ENCODE measurements at places on chromosomes 2 and 18.

GRCh38 chr2:233056961-233057605 is 3.1 kb upstream of the INPP5D start:
- DNase-seq, result no peak

- DNase-seq, result no peak
Measured at GRCh38 chr2:47077442-47078117, 77.5 kb downstream of the STPG4 start.

DNA sequence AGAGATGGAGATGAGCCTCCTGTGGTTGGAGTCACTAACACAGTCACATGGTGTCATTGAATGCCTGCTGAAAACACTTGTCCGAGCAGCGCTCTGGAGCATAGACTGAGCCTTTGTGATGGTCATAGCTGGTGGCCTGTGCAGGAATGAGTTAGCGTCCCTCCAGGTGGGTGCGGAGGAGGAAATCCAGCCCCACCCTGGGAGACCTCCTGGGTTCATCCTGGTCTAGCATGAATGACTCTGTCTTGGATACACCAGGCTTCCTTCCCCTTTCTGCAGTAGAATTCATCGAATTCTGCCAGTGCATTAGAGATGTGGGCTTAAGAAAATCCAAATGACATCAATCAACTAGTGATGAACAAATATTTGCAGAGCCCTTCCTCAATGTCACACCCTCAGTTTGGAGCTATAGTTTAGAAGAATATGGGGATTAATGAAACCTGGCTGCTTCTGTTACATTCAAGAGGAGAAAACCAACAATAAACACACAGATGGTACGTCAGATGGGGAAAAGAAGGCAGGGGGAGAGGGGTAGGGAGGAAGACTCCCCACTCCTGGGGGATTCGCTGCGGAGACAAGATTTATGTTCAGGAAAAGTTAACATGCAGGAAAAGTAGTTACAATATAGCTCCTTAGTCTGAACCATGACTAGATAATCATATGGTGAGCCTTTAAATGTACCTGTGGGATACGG is 136.7 kb downstream of the DDX1 start:
- no peak for DNase-seq

DNA sequence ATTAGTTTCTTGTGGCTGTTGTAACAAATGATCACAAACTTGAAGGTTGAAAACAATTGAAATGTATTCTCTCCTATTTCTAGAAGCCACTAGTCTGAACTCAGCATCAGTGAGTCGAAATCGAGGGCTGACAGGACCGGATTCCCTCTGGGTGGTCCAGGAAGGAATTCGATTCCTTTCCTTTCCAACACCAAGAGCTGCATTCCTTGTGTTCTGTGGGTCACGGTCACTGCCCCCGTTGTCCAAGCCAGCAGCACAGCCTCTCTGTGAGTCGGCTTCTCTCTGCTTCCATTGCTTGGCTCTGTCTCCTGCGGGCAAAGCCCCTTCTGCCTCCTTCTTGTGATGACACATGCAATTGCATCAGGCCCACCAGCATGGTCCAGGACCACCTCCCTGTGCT is 67.3 kb downstream of the SMIM21 start:
- no peak for DNase-seq

DNA sequence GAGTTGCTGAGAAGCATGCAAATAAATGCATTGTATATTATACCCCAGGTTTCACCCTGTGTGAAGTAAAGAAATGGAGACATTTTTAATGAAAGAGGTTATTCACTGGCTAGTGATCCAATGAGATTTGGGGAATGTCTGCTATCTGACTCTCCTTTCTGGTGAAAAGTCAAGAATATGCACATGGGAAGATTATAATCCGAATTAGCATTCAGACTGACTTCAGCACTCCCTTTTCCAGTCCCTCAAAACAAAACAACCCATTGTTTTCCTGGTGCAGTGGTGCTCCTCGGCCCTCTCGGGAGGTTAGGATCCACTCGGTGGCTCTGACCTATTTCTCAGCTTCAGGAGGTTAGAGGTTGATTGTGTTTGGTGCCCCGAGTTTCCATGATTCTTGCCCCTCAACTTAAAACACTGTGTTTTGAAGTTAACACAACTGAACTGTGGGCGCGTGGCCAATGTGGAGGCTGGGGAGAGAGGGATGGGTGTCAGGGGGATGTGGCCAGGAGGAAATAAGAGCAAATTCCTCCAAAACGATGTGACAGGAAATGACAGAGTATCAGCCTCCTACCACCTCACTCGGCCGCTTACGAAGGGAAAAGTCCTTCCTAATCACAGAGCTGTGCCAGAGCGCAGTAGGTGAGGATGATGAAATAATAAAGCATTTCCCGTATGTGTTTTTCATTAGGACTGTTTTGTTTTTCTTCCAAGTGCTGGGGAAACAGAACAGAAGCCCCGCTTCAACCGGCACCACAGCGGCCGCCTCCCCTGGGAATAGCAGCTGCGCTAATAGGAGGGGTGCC is 440.1 kb downstream of the MTX2 start:
- no peak for DNase-seq

GRCh38 chr18:3758531-3758930 is 308.6 kb downstream of the TGIF1 start:
- no peak for DNase-seq

DNA sequence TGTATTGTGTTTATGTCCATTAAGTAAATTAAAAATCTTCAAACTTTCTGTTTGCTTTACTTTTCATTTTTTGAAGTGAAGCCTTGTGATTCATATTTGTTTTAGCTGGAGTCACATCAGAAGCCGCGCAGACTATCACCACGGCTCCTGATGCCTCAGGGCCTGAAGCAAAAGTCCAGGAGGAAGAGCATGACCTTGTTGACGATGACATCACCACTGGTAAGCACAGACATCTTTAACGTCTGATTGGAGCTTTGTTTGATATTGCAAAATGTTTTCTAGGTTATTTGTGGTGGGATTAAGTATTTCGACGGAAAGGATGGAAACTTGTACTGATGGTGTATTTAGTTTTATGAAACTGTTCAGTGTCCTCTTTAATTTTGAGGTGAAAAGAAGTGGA is 164.8 kb downstream of the WDR7 start:
- DNase-seq, result no peak

DNA sequence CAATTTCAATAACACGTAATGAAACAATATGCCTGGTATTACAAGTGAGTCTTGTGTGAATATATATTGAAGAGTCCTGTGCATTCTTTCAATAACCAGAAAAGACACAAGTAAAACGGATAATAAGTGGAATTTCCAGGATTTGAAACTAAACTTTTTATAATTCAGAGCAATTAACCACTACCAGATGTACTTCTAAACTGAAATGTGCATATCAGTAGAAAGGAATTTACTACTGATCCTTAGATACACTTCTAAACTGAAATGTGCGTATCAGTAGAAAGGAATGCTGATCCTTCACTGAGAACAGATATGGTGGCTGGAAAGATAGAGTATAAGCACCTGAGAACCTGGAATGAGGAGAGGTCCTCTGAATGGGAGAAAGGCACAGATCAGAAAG is 470.9 kb upstream of the SPHKAP start:
- no peak for DNase-seq

GRCh38 chr2:109419960-109420370 is 193.8 kb downstream of the SEPTIN10 start:
- no peak for DNase-seq

GRCh38 chr2:233979748-233980147 is 62.6 kb downstream of the TRPM8 start:
- DNase-seq, result peak; percentile 48

GRCh38 chr2:142286618-142287017 is 155.8 kb upstream of the LRP1B start:
- DNase-seq, result no peak

GRCh38 chr18:71450257-71450656 is 1093.9 kb downstream of the CBLN2 start:
- no peak for DNase-seq

- no peak for DNase-seq
Measured at GRCh38 chr2:214192711-214193110, 218.1 kb upstream of the VWC2L start.

DNA sequence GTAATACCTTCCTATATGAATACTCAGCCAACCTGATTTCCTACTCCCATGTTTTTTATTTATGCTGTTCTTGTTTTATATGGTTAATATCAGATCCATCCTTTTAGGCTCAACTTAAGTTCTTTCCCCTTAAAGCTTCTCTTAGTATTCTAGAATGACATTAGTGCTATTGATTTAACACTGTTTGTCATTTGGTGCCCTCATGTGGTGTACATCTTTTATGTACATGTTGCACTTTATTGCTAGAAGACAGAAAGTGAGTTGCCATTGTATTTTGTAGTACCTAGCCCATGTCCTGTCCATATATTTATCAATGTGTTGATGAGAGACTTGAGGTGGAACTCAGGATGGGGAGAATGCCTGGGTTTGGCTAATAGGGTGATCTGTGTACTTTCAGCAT is 2.5 kb downstream of the HTRA2 start:
- no peak for DNase-seq

- peak; percentile 79 for DNase-seq
Measured at GRCh38 chr2:173027181-173028128, 48.2 kb upstream of the MAP3K20 start.

- DNase-seq, result no peak
Measured at GRCh38 chr2:241877197-241877685, 7.7 kb downstream of the RTP5 start.

GRCh38 chr2:236176417-236176816 is 8.2 kb upstream of the GBX2 start:
- no peak for DNase-seq

- DNase-seq, result no peak
Measured at GRCh38 chr18:62037989-62038778, 145.4 kb upstream of the RNF152 start.

DNA sequence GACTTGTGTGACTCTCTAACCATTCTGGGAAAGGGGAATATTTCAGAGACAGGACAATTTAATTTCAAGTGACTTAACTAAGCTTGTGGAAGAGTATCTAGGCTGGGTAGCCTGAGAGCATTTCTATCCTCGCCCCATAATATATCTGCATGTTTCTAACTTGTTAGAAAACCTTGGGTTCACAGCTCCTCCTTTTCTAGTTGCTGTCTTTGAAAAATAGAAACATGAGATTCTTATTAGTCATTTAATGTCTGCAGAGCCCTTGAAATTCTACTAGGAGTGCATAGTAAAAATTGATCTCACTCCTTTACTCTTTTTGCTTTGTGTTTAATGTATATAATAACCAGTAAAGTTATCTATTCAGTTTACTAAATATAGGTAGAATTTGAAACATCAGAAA is 22.4 kb downstream of the CTLA4 start:
- DNase-seq, result no peak

DNA sequence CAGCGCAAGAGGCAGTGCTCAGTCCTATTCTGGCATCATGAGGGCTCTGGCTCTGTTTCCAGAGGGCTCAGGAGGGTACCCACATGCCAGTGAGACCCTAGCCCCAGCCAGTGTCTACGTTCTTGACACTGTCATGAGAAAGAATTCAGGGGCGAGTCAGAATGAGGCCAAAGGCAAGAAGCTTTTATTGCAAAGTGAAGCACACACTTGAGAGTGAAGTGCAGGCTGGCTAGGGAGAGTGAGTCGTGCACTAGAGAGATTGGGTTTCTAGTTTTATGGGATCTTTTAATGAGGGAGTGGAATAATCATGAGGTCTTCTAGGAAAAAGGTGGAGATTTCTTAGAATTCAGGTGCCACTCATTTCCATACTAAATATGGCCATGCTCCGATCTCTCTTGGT is 164.1 kb downstream of the DCDC2C start:
- DNase-seq, result no peak

GRCh38 chr2:135259123-135259522 is 207.0 kb downstream of the RAB3GAP1 start:
- DNase-seq, result no peak

DNA sequence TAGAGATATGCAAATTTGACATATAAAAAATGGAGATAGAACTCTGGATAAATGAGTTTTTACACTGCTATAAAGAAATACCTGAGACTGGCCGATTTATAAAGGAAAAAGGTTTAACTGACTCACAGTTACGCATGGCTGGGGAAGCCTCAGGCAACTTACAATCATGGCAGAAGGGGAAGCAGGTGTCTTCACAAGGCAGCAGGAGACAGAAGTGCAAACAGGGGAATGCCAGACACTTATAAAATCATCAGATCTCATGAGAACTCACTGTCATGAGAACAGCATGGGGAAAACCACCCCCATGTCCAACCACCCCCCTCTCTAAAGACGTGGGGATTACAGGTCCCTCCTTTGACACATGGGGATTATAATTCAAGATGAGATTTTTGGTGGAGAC is 1540.2 kb upstream of the SLC39A10 start:
- DNase-seq, result no peak

- DNase-seq, result no peak
Measured at GRCh38 chr2:29583104-29583503, 338.3 kb downstream of the ALK start.

DNA sequence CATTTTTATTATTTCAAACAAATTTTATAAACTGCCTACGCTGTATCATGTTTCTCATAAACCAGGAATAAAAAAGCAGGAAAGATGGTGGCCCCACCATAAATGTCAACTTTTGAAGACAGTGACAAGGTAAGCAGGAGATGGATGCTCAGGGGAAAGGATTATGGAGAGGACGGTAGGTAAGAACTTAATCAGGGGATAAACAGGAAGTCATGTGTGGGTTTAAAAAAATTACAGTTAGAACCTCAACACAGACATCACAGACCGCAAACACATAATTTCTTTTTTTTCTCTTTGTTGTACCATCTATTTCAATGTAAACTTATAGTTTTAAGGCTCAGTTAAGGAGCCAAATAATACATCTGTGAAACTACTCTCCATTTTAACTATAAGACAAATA is 575.2 kb upstream of the SLC8A1 start:
- DNase-seq, result no peak

GRCh38 chr2:71665168-71666093 is 212.1 kb downstream of the DYSF start:
- no peak for DNase-seq

DNA sequence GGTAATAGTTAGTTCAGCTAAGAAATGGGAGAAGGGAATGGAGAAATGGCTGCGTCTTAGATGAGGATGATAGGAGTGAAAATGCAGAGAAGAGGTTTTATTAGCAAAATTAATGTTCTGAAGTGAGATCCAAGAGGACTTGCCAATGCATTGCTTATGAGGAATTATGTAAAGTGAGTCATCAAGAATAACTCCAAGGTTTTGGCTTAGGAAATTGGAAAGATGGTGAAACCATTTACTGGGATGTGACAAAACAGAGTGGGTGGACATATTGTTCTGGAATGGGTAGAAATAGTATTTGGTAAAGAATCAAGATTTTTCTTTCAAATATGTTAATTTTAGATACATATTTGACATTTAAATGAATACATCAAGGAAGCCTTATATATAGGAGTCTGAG is 306.6 kb upstream of the CYRIA start:
- no peak for DNase-seq

GRCh38 chr2:62536873-62537547 is 31.0 kb upstream of the TMEM17 start:
- DNase-seq, result no peak

GRCh38 chr2:69585855-69586555 is 57.5 kb downstream of the AAK1 start:
- no peak for DNase-seq

DNA sequence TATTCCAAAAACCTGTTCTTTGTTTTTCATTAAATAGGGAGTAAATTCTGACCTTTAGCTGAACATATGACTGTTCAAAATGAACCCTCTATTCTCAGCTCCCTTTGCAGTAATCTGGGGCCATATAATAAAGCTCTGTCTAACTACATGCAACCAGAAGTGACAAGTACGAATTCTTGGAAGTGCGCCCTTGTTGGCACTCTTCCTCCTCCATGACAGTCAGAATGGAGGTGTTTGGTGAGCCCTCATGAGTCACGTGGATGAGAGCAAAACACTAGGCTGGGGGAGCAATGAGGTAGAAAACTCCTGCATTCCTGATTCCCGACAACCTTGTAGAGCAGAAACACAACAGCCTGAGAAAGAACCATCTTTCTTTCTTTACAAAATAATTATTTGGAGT is 552.9 kb downstream of the FBXO15 start:
- no peak for DNase-seq
